ENCODE measurements at places on chromosomes 11 and 22.

GRCh38 chr11:29750392-29750791 lies 266.4 kb downstream of the KCNA4 start:
- DNase-seq: no peak

DNA sequence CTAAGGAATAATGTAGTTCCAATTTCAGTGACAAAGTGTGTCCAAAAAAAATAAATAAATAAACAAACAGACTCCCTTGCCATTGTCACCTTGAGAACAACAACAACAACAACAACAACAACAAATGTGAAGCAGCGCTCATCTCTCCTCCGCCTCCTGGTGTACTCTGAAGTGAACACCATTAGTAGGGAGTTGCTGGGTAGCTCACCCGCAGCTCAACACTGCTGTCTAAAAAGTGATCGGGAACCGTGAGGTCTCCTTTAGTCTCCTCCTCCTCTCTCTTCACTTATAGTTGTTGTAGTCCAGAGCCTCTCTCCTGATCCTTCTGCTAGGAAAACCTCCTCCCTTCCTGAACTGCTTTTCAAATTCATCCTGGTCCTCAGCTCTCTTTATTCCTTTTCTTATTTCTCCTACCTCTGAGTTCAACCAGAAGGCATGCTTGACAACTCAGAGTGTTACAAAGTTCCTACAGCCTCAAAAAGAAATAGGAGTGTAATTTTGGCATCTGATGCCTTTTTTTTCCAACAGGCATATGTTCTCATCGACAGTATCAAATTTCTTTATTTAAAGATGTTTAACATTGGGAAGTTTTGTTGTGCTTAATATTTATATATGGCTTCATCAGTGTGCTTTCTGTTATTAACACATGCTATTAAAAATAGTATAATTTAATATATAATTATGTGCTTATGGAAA lies 215.1 kb downstream of the PGR start:
- DNase-seq: no peak

GRCh38 chr11:917426-917825 lies 6.8 kb upstream of the CHID1 start:
- no peak for DNase-seq

- peak; percentile 93 for DNase-seq
These were observed 60.0 kb upstream of the PLET1 start for GRCh38 chr11:112320668-112321067.

DNA sequence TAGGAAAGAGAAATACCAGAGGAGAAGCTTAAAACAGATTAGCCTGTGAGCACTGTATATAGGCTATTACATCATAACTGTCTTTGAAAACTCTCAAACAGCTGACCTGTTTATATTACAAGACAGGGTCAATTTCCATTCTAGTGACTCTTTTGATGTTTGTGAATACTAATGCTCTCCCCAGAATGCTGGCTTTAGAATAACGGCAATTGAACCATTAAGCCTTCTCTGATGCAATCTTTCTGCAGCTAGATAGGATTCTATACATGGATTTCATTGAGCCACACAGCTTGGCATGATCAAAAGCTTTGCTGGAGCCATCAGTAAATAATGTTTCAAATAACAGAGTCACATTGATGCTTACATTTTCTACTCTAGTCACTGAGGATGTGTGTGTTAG lies 122.7 kb upstream of the FAT3 start:
- no peak for DNase-seq

- DNase-seq: no peak
These were observed 279.4 kb upstream of the PDGFD start for GRCh38 chr11:104443387-104443786.

DNA sequence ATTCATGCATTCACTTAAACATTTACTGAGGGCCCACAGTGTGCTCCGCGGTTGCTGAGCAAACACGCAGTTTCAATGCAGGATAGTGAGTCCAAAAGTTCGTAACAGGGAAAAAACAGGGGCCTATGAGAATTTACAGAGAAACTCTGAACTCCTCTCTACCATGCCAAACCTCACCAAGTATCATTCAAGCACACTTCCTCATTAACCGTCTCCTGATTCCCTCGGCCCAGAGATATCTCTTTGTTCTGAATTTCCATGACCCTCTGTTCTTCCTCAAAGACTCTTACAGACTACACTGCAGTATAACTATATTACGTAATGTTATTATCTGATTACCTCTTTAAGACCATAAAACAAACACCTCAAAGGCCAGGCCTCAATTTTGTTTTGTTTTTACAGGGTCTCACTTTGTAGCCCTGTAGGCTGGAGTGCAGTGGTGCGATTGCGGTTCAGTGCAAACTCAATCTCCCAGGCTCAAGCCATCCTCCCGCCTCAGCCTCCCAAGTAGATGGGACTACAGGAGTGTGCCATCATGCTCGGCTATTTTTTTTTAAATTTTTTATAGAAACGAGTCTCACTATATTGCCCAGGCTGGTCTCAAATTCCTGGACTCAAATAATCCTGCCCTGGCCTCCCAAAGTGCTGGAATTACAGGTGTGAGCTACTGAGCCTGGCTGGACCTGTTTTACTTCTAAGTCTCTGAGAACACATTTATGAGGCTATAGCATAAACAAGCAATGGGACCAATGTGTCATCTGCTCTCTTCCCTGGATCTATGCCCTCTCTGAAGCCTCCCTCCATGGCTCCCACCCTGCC lies 3.6 kb downstream of the HPS4 start:
- DNase-seq: no peak

GRCh38 chr11:75345455-75346160 lies 5.9 kb downstream of the ARRB1 start:
- no peak for DNase-seq

DNA sequence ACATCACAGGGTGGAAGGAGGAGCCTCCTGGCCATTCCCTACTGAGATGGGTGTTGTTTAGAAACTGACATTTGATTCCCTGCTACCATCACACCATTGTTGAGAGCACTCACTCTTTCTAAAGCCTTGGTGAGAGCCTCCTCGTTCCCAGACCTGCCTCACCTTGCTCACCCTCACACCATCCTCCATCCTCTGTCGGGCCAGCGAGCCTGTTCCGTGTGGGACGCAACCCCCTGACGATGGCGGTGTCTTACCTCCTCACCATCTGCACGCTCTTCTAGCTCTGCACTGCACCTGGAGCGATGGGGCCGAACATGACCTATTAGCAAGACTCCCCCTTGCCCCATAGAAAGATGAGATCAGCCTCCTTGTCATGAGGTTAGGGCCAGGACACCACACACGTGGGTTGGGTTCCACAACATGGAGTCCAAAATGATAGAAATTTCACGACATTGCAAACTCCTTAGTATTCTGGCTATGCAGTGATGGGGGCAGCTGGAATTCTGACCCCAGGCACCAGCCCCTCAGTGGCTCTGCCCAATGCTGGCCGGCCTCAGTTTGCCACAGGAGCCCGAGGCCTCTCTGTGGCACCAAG lies 1017.9 kb downstream of the TBC1D22A start:
- no peak for DNase-seq

- peak; percentile 67 for DNase-seq
These were observed at the start of gene ZC3H7B for GRCh38 chr22:41301085-41302020. TSS of gene ZC3H7B (plus strand) at chr22:41301525. CDS start at chr22:41320661, 19,136 bp downstream.

- DNase-seq: no peak
These were observed 5.8 kb upstream of the BUD13 start for GRCh38 chr11:116778556-116778955.

DNA sequence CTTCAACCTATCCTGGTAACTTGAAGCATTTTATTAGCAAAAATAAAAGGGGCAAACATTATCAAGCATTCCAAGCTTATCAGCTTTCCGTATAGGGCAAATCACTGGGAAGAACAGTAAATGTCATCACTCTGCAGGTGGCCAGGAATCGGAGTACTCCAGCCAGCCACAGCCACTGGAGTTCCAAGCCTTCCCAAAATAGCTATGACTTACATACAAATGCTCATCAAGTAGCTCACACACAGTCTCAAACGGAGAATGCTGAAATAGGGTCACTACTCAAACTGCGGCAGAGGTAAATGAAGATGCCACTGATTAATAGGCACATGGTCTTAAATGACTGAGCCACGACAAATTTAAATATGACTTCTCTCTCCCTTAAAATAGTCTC lies 2.1 kb downstream of the USP28 start:
- peak; percentile 58 for DNase-seq

DNA sequence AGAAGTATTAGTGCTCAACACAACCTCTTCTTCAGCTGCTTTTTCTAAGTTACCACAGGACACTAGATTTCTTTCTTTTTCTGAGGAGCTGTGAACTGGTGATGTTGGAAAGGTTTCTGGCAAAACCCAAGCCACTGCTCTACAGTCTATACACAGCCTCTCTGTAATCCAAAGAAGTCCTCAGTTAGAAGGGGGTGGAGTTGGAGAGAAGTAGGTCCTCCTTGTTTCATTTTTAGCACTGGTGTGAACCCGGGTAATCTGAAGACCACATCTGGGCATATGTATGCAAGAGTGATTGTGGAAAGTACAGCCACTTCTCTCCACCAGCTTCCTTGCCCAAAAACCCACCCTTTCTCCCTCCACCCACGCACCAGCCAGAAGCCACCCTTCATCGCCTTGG lies 1168.1 kb downstream of the LRRC4C start:
- DNase-seq: no peak

- DNase-seq: no peak
These were observed 814.0 kb downstream of the BRD1 start for GRCh38 chr22:49013707-49014106.

DNA sequence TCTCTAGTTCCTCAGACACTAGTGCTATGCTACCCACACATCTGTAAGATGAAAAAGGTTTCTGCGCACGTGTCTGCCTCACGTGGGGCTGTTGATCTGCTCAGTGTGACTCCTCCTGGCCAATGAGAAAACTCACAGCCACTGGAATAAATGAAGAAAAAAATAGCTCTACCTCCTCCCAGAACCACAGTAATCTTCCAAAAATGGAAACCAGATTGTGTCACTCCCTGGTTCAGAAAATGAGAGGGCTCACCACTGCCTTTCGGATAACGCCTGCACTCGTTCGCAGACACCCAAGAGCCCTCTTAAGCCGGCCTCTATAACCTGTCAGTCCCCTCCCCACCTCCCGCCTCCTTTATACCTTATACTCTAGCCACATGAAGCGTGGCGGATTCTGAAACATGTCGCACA lies 5.1 kb downstream of the APBB1 start:
- no peak for DNase-seq

- DNase-seq: no peak
These were observed 16.4 kb downstream of the ZBED4 start for GRCh38 chr22:49869845-49870712.

DNA sequence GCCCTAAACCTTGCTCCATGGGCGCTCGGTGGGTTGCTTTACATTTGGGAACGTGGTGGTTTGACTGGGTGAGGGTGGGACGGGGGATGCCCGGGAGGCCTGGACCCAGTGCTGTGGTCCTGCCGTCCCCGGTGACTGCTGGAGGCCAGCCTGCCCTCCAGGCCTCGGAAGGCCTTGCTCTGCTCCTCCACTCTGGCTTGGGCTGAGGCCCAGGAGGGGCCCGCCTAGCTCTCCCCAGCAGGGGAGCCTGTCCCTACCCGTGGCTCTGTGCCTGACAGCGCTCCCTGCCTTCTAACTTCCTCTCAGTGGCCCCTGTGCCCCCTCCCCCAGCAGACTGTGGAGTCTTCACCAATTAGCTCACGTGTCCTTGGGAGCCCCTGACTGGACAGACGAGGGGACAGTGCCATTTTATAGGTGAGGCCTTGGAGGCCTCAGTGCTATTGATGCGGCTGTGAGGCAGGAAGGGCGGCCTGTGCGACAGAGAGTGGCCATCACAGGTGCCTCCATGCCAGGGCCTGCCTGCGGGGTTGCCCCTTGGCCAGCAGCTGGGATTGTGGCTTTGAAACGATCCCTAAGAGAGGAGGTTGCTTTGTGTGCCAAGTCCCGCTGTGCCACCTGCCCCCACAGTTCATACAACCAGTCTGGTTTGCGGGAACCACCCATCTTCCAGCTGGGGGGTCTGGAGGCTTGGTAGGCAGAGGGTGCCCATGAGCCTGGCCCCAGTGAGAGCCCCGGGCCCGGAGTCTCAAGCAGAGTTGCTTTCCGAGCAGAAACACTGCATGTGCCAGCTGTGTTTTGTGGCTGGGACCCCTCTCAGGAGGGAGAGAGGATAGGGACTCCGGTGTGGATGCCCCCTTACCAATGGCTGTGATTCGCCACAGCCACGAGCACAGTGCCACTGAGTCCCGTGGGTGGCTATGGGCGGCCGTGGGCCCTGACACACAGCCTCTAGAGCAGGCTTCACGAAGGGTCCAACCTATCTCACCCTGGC lies 17.7 kb downstream of the TPCN2 start:
- no peak for DNase-seq

- no peak for DNase-seq
These were observed 59.6 kb downstream of the MTNR1B start for GRCh38 chr11:93028960-93029522.

DNA sequence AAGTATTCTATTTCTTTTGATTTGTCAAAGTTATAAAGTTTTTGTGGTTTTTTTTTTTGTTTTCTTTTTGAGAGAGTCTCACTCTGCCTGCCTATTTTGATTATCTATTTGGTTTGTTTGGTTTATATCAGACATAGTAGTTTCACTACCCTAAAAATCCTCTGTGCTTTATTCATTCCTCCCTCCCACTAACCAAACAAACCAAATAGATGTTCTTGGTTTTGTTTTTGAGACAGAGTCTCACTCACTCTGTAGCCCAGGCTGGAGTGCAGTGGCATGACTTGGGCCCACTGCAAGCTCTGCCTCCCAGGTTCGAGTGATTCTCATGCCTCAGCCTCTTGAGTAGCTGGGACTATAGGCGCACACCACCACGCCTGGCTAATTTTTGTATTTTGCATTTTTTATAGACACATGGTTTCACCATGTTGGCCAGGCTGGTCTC lies 67.9 kb downstream of the ENTHD1 start:
- no peak for DNase-seq

GRCh38 chr11:16860617-16861016 lies 122.2 kb downstream of the C11orf58 start:
- DNase-seq: no peak

DNA sequence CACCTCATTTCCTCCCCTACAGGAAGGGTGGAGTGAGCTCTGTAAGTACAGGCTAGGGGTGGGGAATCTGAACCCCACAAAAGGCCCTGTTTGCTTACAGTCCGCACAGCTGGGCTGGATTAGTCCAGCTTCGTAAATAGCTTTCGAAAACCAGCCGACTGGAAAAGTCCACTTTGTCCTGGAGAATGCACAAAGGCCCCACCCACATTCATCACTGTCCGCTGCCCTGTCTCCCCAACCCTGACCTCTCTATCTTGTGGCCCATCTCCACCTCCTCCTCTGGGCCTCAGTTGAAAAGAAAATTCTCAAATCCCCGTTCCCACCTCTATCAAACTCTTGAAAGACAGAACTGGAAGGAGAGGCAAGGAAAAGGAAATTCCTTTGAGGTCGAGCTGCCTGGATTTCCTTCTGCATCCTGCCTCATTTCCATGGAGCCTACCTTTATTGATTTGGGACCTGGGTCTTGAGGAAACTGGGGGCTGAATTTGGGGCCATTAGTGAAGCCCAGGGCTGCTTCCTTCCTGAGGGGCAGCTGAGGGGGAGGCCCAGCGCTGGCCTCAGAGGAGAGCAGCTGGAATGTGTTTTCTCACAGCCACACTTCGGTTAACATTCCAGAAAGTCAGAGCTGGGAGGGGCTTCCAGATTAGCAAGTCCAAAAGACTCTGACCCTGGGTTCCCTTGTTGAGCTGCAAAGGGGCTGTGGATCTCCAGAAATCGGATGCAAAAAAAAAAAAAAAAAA lies 147.6 kb downstream of the FBXO7 start:
- peak; percentile 67 for DNase-seq
